ENCODE measurements at places on chromosomes 1 and 21.

- DNase-seq: no peak
Observed at GRCh38 chr1:19309123-19309813, 2.7 kb downstream of the AKR7A2 start.

DNA sequence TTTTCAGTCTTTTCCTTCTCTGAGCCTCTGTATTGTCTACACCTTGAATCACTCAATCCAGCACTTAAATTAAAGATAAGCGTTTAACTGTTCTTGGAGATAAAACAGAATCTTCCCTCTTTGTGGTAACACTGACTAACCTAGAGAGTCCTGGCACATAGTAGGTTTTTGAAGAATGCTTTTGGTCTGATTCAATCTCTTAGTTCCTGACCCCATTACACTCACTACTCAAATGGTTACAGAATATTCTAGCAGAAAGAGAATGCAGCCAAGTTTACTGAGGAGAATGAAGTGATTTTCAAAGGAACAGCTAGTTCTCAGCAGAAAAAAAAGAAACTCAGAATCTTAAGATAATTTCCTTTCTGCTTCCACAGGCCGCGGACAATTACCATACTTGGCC is 309.2 kb upstream of the PRMT6 start:
- no peak for DNase-seq

DNA sequence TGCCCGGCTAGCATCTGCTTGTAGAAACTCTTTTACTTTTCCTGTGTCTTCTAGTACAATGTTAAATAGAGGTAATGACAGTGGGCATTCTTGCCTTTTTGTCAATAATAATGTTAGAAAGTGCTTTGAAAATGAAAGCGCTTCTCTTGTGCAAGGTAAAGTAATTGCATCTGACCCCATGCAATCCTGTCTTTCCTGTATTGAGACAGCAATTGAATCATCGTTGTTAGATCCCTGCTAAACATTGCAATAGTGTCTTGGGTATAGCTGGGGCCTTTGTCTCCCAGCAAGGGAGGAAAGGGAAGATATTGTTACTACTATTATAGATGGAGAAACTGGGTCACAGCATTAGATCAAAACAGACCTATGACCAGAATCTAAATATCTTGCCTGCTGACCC is 80.9 kb downstream of the TLR5 start:
- no peak for DNase-seq

GRCh38 chr1:230849451-230850224 is 18.7 kb downstream of the C1orf198 start:
- DNase-seq: no peak

DNA sequence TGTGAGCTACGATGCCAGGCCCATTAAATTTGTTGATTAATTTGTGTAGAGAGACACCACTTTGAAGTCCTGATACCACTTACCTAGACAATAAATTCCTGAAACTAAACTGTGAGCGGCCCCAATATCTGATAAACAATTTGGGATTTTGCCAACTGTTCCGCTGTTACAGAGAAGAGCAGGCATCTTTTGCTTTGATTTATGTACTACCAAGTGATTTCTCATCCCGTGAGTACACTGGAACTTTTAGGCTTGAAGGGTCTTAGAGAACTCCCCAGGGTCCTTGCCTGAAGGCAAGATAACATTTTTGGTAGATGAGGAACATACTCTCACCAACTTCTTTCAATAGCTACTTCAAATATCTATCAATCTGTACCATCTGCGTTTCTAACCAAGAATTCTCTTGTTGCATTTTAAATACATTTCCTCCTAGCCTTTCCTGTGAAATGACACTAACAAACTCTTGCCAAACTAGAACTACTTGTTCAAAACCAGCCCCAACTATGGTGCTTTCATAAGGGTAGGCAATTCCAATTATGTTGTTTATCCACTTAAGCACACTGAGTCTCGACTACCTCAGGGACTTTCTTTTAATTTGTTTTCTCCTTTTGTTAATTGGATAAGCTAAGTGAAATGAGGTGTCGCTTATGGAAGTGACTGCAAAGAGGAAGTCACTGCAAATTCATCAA is 23.2 kb upstream of the SLC30A1 start:
- no peak for DNase-seq

DNA sequence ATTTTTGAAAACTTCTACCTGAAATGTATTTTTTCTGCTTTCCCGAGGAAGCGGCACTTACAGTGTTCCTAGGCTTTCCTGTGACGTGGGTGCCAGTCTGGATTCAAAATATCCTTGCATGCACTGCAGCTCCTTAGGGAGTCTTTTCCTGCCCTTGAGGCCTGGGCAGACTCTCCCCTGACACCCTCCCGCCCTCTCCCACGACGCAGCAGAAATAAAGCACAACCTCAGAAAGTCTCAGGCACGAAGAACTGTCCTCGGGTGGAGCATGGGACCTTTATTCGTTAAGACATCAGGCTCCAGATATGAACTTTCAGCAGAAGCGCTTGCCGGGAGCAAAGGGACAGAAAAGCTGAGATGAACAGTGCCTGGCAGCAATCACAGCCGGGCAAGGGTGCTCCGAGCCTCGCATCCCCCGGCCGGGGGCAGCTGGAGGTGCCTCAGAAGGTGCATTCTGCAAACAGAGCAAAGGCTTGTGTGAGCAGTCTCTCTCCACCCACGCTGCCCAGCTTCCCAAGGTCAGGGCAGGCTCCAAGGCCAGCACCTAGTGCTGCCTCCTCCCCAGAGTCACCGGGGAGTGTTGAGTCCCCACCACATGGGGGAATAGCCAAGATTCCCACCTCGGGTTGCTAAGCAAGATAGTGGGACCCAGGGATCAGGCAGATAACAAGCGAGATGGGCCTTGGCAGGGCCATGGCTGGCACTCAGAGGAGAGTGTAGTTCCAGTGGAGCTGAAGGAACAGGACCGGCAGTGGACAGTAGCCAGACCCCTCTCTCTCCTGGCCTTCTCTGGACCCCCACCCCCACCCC is 3.2 kb downstream of the TFF3 start:
- no peak for DNase-seq

DNA sequence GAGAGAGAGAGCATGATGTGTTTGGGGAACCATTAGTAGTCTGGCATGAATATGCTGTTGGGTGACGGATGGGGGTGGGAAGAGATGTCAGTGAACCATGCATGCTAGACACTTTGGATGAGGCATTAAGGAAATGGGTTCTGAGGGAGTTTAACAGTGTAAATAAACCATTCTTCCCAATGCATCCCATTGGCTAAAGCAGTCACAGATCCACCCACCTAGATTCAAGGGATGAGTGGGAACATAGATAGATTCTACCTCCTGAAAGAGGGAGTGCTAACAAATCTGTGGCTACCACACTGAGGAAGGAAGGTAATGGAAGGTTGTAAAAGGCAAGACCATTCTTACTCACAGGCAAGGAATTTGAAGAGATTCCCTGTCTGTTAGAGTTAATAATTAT is 129.8 kb upstream of the CACNA1E start:
- no peak for DNase-seq

DNA sequence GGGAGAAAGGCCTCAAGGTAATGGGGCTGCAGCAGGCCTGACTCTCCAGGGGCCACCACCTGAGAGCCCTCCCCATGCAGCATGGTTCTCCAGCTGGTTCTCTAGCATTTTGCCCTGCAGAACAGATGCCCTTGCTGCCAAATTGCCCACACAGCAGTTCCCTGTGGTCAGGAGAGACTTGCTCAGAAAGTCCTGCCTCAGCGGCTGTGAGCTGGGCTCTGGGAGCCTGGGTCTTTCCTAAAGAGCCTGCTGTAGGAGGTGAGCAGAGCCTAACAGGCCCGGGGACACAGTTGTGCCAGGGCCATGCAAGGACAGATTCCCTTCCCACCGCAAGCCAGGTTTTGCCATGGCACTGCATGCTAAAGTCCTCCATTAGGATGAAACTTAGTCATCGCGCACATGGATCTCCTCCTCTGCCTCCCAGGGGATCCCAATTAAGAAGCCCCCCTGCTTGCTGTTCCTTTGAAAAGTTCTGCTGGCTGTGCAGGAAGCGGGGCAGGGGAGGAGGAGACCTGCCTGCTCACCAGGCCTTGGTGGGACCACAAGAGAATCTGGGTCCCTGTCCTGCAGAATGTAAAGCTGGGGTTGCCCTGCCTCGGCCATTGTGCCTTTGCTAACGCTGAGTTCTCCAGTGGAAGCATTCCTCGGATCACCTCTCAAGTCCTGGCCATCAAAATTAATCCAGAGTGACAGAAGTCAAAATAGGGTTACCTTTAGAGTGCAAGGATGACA is 21.4 kb downstream of the TEX35 start:
- no peak for DNase-seq

DNA sequence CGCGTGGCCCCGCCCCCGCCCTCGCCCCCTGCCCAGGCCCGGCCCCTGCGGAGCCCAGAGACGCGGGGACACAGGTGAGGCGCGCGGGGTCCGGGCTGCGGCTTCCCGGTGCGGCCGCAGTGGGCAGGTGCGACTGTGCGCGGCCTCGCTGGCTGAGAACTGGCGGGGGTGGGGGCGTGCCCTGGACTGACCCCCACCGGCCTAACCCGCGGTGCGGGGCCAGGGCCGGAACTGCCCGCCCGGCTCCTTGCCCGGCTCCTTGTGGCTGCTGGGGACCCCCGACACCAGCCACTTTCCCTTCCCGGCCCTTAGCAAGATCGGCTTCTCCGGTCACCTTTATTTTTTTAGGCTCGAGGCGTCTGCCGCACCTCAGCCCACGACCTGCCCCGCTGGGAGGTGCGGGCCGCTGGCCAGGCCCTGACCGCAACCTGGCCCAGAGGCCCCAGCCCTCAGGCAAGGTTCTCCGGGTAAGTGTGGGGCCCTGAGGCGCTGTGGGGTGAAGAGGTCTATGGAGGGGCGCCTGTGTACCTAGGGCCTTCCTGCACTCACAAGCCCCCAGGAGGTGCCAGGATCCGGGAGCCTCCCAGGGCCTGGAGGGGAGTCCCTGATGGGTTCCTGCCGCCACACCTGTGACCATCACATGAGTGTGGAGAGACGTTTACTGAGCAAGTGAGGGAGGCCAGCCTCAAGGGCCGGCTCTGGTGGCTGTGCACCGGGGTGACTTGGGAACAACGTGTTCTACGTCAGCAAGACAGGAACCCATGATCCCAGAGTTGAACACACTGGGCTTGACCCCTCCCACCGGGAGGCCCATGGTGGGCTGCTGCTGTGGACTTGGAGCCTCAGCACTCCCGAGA is at the start of gene SMIM1:
TSS of gene SMIM1 (plus strand) at position 35 of the 857 bp plus-strand sequence. CDS start 2,625 bp downstream, outside the sequence.
- no peak for DNase-seq

DNA sequence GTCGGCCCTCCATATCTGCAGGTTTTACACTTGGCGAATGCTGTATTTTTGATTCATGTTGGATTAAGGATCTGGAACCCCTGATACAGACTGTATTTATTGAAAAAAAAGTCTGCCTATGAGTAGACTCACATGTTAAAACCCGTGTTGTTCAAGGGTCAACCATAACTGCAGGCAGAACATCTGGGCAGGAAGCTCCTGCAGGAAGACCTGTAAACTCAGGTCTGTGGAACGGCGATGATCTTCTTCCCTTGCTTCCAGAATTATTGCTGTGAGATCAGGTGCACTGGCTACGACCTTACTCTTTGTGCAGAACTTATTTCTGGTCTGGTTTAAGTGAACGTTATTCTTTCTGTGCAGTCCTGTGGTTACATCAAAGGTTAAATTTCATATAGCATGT is 96.6 kb downstream of the DISC1 start:
- no peak for DNase-seq

GRCh38 chr1:23816906-23817305 is 8.3 kb downstream of the HMGCL start:
- no peak for DNase-seq

DNA sequence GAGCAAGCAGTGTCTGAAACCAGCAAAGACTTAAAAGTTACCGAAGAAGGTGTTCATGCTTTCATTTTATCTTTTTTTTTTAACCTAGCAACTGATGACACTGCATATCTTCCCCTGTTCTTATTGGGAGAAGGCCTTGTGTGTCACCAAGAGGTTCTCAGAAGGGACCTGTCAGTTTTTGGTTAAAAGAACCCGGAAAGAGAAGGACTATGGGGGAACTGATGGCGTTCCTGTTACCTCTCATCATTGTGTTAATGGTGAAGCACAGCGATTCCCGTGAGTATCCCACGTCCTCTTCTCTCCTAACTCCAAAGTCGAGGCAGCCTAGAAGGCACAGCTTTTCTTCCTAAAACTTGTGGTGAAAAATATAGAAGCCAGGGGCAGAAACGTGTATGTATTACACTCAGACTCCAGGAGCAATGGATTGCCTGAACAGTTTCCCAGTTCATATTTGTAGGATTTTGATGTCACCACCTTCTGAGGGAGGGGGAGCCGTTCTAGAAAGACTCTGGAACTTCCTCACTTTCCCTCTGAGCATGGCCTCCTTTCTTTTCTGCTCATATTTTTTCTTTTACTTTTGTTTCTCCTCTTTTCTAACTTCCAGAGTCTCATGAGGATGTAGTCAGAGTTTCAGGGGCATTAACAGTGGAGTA is at the start of gene MR1:
TSS of gene MR1 (plus strand) at position 185 of the 653 bp plus-strand sequence. CDS start at position 210, 25 bp downstream.
- DNase-seq: peak; percentile 53

- DNase-seq: no peak
Observed at GRCh38 chr1:186283374-186283773, 91.7 kb downstream of the TPR start.

GRCh38 chr1:17601643-17602382 is 62.3 kb downstream of the ARHGEF10L start:
- no peak for DNase-seq

- no peak for DNase-seq
Observed at GRCh38 chr1:64790832-64791487, 46.1 kb downstream of the RAVER2 start.

DNA sequence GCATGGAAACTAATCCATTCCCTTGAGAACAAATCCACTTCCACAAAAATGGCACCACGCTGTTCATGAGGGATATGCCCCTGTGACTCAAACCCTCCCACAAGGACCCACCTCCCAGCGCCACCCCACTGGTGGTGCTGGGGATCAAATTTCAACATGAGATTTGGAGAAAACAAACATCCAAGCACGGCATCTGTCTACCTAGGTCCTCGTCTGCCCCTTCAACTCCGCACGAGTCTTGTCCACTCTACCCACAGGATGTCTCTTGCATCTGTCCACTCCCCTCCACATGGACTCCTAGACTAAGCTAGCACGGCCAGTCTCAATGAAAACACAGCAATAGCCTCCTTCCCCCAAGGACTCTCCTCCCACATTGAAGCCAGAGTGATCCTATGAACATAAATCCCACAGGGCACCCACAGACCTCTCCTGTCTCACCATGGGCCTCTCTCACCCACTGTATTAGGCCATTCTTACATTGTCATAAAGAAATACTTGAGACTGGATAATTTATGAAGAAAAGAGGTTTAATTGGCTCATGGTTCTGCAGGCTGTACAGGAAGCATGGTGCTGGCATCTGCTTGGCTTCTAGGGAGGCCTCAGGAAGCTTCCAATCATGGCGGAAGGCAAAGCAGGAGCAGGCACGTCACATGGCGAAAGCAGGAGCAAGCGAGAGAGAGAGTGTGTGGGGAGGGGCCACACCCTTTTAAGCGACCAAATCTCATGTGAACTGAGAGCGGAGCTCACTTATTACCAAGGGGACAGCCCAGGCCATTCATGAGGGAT is 101.4 kb downstream of the TOMM20 start:
- no peak for DNase-seq

- no peak for DNase-seq
Observed at GRCh38 chr1:116560704-116561490, 9.9 kb downstream of the CD58 start.

Data from CD4-positive, alpha-beta T cell treated with Interleukin-17A for 4 hours (primary cell).